ENCODE measurements at places on chromosomes 16 and 17.

DNA sequence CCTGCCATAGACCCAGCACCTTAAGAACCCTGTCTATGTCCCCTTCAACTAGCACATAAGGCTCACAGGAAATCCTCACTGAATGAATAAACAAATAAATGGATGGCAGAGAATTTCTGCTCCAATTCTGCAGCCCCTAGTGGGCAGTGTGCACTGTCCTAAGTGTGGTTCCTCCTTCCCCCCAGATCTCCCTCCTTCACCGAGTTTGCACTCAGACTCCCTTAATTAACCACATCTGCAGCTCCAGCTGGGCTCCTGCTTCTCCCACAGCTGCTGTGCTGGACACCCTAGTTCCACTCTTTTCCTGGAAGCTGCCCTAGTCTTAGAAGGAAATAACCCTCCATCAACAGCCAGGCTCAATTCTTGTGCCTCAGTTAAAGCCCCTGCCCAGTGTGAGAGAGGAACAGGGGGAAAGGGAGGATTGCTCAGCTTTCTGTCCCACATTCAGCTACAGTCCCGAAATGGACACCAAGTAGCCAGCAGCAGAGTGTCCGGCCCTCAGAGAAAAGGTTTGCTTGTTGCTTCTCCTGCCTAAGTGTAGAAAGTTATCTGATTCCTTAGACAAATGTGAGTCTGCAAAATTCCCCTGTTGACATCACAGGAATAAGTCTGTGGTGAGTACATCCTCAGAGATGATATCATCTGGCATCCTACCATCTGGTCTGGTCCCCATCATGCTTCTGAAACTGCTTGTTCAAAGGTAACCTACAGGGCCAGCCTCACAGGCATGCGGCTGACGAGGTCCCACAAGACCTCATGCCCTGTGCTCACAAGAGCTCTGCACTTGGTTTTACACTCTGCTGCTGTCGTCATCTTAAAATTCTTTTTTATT, 12.3 kb downstream of the LRRC3C start:
- no peak for DNase-seq

- no peak for DNase-seq
Observed at GRCh38 chr17:7706631-7707354, 1.8 kb downstream of the EFNB3 start.

DNA sequence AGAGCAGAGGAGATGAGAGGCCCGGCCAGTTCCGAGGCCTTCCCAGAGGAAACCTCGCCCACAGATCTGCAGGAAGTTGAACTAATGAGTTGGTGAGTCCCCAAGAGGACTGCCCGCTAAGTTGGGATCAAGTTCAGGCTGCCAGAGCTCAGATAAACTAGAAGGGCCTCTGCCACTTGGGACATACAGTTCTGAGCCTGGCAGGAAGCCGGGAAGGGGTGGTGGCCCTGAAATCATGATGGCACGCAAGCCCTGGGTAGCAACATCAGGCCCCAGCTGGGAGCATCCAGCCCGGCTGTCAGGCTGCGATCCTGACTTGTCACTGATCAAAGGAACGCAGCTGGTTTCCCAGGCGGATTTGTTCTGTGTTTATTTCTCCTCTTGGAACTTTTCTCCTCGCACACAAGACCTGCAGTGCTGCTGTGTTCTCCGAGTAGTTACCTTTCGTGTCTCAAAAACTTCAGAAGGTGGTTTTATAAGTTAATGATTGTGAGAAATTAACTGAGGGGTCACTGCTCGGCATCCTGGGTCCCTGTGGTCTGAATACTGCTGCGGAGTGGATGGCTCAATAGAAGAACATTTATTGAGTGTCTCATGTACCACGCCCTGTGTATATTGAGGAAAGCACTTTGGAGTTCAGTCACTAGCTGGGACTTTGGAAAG, 8.0 kb upstream of the WFDC1 start:
- DNase-seq, result no peak

DNA sequence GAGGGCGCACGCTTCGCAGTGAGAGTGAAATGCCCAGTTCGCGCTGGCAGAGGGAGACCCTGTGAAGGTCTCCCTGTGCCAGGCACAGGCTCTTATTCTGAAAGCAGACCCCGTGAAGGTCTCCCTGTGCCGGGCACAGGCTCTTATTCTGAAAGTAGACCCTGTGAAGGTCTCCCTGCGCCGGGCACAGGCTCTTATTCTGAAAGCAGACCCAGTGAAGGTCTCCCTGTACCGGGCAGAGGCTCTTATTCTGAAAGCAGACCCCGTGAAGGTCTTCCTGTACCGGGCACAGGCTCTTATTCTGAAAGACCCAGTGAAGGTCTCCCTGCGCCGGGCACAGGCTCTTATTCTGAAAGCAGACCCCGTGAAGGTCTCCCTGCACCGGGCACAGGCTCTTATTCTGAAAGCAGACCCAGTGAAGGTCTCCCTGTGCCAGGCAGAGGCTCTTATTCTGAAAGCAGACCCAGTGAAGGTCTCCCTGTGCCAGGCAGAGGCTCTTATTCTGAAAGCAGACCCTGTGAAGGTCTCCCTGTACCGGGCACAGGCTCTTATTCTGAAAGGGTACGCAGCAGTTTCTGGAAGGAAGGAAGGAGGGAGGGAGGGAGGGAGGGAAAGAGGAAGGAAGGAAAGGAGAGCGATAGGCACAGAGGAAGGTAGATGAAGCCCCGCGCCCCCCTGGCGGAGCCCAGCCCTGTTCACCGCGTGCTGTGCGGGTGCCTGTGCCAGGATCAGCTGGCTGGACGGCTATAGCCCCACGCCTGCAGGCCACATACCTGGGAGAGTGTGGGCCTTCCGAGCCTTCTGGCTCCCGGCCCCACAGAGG, 55.3 kb downstream of the WDR45B start:
- DNase-seq, result peak; percentile 17

DNA sequence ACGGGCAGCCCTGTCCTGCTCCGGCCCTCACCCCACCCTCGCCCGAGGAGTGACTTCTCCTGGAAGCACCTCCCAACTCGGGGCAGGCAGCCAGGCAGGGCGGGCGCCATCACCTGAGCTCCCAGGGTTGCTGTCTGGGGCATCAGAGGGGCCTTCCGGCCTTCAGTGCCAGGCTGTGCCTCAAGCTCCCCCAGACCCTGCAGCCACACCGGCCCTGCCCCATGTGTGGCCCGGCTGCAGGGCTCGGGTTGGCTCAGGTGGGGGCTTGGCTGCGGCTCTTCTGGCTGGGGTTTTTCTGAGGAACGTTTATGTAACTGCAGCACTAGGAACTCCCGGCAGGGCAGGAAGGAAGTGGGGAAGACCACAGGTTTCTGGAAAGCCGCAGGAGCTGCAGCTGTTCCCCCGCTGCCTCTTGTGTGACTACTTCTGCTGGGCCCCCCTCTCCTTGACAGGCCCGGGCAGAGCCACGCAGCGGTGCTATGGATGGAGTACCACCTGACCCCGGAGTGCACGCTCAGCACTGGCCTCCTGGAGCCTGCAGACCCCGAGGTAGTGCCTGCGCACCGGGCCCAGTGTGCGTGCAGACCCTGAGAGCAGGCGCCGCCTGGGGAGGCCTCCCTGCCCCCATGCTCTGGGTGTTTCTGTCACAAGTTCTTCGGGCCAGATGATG, 45.6 kb downstream of the PRMT7 start:
- peak; percentile 60 for DNase-seq

- DNase-seq, result no peak
Observed at GRCh38 chr16:87580855-87581261, 21.4 kb upstream of the JPH3 start.

- DNase-seq, result no peak
Observed at GRCh38 chr16:81790277-81790676, 11.2 kb downstream of the PLCG2 start.

DNA sequence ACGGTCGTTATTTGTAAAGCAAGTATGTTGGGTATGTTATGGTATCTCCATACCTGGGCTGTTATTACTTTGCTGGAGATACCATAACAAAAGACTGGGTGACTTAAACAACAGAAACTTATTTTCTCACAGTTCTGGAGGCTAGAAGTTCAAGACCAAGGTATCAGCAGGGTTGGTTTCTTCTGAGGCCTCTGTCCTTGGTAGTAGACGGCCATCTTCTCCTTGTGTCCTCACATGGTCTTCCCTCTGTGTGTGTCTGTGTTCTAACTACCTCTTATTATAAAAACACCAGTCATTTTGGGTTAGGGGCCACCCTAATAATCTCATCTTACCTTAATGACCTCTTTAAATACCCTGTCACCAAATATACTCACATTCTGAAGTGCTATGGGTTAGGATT, 33.2 kb upstream of the MRTFB start:
- DNase-seq, result no peak

DNA sequence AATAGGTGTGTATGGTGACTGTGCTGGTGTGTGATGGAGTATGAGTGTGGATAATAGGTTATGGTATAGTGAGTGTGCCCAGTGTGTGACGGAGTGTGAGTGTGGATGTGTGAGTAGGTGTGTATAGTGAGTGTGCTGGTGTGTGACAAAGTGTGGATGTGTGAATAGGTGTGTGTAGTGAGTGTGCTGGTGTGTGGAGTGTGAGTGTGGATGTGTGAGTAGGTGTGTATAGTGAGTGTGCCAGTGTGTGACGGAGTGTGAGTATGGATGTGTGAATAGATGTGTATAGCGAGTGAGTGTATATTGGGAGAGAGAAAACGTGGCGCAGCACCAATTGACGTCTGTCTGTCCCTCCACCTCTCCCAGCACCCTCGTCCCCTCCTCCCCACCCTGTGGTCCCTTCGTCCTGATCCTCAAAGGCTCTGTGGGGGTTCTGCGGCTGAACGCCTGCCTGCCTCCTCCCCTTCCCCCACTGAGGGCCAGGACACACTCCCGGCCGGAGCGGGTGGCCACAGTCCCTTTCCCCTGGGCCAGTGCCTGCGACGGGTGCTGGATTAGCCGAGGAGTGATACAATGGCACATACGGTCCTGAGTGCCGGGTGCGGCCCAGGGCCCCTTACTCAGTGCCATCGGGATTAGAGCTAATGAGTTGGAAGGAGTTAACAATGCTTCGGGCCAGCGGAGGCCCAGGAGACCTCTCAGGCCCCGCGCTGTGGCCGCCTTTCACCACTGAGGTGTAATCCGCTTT, 160.0 kb downstream of the MRM1 start:
- DNase-seq, result no peak

GRCh38 chr17:61209525-61209924, 190.1 kb upstream of the TBX2 start:
- no peak for DNase-seq

DNA sequence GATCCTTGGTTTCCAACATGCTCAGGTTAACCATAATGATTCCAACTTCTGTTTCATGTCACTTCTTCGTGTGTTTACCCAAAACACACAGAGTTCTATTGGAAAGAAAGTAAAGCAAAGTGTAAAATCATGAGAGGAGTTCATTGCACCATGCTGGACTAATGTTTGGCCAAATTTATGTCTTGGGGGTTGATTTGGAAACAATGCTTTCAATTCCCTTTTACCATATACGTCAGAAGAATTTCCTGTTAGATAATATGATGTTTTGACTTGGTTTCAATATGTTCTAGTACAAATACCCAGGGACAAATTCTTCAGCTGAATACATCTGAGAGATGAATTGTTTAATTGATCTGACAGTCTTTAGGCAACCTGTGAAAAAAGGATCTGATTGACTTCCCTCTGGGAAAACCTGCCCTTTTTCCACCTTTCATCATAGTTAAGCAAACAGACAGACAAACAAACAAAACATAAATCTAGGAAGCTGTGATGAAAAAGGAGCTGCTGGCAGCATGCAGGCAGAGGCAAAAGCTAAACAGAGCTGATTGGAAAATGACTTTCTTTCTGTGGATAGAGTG, 26.0 kb upstream of the MPHOSPH6 start:
- DNase-seq, result no peak

GRCh38 chr16:2715519-2715918, 4.5 kb downstream of the PRSS27 start:
- DNase-seq, result peak; percentile 52

GRCh38 chr17:53186001-53186400, 636.7 kb upstream of the KIF2B start:
- no peak for DNase-seq

GRCh38 chr16:11224894-11225676, 30.9 kb downstream of the SOCS1 start:
- DNase-seq, result peak; percentile 84

DNA sequence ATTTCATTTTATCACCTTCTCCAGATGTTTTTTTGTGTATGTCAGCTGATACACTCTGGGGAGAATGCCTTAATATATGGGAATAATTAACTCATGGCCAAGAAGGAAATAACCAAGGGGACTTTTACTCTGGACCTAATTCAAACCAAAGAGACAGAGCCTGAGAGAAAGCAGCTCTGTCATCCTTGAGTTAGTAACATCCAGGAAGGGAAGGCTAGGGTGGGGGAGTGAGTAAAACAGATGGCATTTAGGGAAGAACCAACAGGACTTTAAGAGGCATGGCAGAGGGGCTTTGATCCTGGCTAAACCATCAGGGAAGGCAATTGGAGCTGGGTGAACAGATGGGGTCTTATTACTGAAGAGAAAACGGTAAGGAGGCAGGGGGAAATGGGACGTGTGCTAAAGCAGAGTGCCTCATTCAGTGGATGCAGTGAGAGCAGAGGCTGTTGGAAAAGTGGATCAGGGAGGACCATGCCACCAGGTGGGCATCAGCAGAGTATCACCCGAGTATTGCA, 2.5 kb upstream of the SMPD3 start:
- no peak for DNase-seq

DNA sequence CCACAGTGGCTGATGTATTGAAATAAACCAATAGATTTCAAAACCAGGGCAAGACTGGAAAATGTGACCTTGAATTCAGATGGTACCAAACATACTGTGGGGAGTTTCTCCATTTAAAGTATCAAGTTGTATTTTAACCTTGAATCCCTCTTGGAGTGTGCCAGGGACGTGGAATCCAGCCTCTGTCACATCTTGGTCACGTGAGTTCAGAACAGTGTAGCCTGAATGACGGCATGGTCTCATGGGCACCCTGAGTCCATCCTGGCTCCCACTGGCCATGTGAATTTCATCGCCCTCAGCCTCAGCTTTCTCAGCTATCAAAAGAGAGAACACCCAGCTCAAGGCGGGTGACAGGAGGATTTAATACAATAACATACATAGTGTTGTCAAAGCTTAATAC, 6.8 kb downstream of the ZNF771 start:
- DNase-seq, result no peak

- DNase-seq, result no peak
Observed at GRCh38 chr17:39054111-39054645, 87.0 kb upstream of the FBXO47 start.

- DNase-seq, result no peak
Observed at GRCh38 chr16:69566981-69567680, 1.4 kb downstream of the NFAT5 start.

GRCh38 chr17:40699371-40699770, 4.2 kb downstream of the KRT24 start:
- DNase-seq, result no peak
